Activated CD8-positive, alpha-beta memory T cell treated with anti-CD3 and anti-CD28 coated beads, Interleukin-2, amount 10 ng/mL, durations not matched to agents 7 days and 5 days (primary cell): ENCODE measurements at places on chromosomes 3 and 15. TPM values are rescaled to one million over a fixed set of nuclear protein-coding genes. Genes with fewer than 3 reads are reported as not detected.

Gene HIGD1A
- total RNA-seq = 53.6 TPM

Gene TMIE
- not detected for total RNA-seq

Gene LRRC31
- total RNA-seq = not detected

Gene LAMB2
- total RNA-seq = not detected

Gene CD96
- total RNA-seq = 311 TPM

Gene PCSK6
- 1.5 TPM for total RNA-seq

Gene SLC35G2
- 1.1 TPM for total RNA-seq

Gene SHF
- 4.5 TPM for total RNA-seq

Gene TRPM1
- 0.06 TPM for total RNA-seq

Gene COX17
- 66.6 TPM for total RNA-seq

Gene PARP16
- 11.7 TPM for total RNA-seq

Gene GPR62
- total RNA-seq = not detected

Gene CLDN11
- total RNA-seq = 0.16 TPM

Gene TMC3
- total RNA-seq = not detected

Gene EPHB1
- total RNA-seq = 0.35 TPM

Gene GLT8D1
- 46.3 TPM for total RNA-seq

Gene SCAANT1
- total RNA-seq = not detected

Gene CNBP
- total RNA-seq = 330 TPM

Gene TMCO5A
- total RNA-seq = not detected

Gene CYP8B1
- not detected for total RNA-seq

Gene CDHR4
- total RNA-seq = 0.16 TPM

Gene ZNF80
- 5.5 TPM for total RNA-seq

Gene MAPKAPK3
- 175 TPM for total RNA-seq

Gene JAGN1
- 27.9 TPM for total RNA-seq

Gene XCR1
- not detected for total RNA-seq

Gene ZBTB38
- 42.5 TPM for total RNA-seq

Gene TNIK
- total RNA-seq = 36.6 TPM

Gene TLR9
- 0.64 TPM for total RNA-seq

Gene PRICKLE2
- total RNA-seq = not detected

Gene ISG20
- 155 TPM for total RNA-seq

Gene LTF
- not detected for total RNA-seq

Gene GABRA5
- total RNA-seq = not detected

Gene UBXN7
- total RNA-seq = 50.7 TPM

Gene TRH
- not detected for total RNA-seq

Gene ATP13A5
- total RNA-seq = not detected

Gene GCSAM
- total RNA-seq = 8.6 TPM

Gene GOLGA6A
- not detected for total RNA-seq

Gene KLHL18
- 33.5 TPM for total RNA-seq

Gene ATP10A
- total RNA-seq = 36.7 TPM
